KG1 (cell line): ENCODE measurements at places on chromosomes 3 and 15.

- DNase-seq: no peak
Measured at GRCh38 chr3:25420147-25420546, 7.9 kb upstream of the RARB start.

DNA sequence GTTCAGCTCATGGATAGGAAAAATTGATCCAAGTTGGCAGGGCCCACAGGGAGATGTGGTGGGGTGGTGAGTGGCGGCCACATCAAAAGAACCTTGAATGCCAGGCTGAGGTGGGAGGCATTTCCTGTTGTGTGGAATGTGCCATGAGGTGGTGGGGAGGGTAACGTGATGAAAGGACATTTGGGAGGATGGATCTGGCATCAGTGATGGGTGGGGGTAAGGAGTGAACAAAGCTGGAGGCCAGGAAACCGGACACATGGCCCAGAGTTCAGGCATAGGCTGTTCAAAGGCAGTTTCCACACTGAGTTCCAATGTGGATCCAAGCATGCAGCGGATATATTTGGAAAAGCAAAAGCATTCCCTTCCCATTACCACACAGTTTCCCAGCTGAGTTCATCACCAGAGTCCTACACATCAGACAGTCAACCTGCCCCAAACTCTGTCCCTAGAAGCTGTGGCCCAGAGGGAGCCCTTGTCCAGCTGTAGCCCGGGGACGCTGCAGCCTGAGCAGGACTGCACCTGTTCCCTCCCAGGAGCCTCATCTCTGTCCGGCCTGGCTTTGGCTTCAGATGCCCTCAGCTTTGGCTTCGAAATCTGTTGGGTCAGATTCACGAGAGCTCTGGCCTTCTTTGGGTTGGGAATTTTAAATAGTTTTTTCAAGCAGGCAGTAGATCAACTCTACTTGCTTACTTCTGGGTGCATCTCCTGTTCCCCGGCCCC is 37.8 kb upstream of the GOLGA6B start:
- DNase-seq: no peak

- no peak for DNase-seq
Measured at GRCh38 chr3:32551496-32551895, 19.2 kb downstream of the DYNC1LI1 start.

GRCh38 chr15:61186905-61187741 is 42.0 kb downstream of the RORA start:
- no peak for DNase-seq

DNA sequence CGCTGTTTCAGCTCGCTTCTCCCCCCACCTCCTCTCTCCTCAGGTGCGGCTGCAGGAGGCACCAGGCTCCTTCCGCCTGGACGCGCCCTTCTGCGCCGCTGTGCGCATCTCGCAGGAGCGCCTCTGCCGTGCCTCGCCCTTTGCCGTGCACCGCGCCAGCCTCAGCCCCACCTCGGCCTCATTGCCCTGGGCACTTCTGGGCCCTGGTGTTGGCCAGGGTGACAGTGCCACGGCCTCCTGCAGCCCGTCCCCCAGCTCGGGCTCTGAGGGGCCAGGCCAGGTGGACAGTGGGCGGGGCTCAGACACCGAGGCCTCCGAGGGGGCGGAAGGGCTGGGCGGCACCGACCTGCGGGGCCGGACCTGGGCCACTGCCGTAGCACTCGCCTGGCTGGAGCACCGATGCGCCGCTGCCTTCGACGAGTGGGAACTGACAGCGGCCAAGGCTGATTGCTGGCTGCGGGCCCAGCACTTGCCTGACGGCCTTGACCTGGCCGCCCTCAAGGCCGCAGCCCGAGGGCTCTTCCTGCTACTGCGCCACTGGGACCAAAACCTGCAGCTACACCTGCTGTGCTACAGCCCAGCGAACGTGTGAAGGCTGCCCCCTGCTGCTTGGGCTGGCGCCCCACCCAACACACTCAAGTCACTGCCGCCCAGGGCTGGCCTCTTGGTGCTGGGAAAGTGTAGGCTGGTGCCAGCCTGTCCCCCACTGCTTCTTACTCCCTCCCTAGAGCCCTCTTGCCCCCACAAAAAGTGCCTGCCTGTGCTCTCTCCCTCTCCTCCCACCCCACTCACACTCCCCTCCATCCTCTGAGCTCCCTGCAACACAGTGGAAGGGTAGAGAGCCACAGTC is 7.1 kb downstream of the ALG3 start:
- no peak for DNase-seq

- no peak for DNase-seq
Measured at GRCh38 chr3:53123953-53124352, 6.3 kb downstream of the RFT1 start.

DNA sequence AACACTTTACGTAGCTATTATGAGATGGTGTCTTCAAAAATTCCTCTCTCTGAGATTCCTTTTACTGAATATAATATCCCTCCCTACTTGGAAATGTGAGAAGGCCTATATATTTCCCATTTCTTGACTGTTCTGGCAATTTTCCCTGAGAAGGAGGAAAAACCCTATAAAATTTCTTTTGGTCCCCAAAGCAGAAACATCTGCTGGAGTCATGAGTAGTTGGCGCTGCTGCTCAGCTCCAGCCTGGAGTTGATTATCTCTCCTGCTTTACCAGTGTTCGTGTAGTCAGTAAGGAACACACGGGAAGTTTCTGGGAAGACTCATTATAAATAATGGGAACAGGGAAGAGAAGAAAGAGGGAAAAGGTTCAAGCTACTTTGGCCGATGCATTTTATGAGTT is 680.1 kb downstream of the EPHA3 start:
- DNase-seq: no peak

DNA sequence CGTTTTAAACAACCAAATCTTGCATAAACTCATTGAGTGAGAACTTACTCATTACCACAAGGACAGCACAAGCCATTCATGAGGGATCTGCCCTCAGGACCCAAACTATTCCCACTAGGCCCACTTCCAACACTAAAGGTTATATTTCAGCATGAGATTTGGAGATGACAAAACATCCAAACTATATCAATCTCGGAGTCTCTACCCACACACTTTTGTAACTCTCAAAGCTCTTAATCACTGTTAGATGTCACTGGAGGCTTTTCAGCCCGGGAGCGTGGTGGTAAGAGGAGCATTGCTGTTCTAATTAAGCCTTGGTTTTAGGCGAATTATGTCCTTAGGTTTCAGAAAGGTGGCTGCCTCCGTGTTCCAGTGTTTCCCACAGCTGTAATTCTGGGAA is 86.3 kb downstream of the CNTN6 start:
- DNase-seq: no peak

DNA sequence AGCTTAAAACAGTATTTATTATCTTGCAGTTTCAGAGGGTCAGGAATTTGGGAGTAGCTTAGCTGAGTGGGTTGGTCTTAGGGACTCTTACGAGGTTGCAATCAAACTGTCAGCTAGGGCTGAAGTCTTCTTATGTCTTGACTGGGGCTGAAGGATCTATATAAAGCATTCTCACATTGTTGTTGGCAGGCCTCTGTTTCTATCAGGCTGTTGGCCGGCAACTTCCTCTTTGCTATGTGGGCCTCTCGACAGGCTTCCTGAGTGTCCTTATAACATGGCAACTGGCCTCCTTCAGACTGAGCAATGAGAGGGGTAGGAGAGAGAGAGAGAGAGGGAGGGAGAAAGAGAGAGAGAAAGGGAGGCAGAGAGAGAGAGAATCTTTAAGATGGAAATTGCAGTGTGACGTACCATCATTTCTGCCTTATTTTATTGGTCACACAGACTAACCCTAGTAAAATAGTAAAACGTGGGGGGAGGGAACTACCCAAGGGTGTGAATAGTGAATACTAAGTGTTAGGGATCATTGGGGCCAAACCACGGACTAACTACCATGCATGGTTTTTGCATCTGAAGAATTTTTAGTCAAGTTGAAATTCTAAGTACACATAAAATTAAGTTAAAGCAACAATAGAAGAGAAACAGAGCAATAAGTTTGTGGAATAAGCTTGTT is 16.1 kb downstream of the FGF7 start:
- DNase-seq: peak; percentile 89

- DNase-seq: no peak
Measured at GRCh38 chr3:46908986-46909534, 31.5 kb downstream of the PTH1R start.

GRCh38 chr3:52763466-52763865 is 7.3 kb downstream of the NEK4 start:
- no peak for DNase-seq

- no peak for DNase-seq
Measured at GRCh38 chr3:134277066-134277660, 26.5 kb upstream of the RYK start.

DNA sequence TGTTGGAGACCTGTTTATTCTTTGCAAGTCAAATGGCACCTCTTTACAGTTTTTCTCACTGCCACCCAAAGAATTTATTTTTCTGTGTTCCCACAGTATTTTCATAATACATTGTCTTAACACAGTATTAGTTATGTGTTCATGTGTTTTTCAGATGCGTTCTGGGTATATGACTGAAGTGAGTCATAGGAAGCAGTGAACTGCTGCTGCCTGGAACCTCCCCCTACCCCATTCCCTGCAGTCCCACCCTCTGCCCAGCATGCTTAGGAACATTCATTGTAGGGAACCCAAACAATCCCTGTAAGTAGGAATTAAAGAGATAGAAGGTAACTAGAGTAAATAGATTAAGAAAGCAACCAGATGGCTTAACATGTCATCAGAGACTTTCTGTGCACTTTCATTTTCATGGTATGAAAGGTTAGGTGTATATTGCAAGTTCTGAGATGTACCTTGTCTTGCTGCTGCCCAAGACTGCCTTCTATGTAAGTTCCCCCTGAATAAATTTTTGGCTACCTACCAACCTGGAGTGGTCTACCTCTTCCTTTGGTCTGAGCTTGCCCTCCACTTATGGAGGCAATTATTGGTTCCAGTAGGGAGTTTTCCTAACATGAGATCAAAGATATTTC is 21.9 kb upstream of the SQOR start:
- no peak for DNase-seq

GRCh38 chr3:181935915-181936314 is 224.2 kb downstream of the SOX2 start:
- no peak for DNase-seq

GRCh38 chr3:33644582-33644981 is 73.5 kb downstream of the CLASP2 start:
- DNase-seq: no peak

DNA sequence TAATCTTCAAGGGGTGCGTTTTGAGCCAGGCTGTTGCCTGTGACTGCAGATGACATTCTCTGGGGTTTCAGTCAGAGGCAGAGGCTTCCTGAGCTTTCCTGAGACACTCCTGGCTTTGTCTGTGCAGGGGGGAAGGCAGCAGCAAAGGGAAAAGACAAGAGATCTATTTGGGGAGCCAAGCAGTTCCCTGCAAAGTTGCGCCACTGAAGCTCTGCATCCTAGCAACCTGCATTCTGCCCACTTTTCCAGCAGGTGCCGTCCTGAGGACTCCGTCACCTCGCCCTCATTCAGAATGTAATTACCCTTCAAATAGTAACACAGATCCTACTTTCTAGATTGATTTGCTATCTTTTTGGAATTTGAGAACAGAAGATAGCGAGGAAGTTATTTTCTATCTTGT is 1.9 kb upstream of the TMEM158 start:
- DNase-seq: no peak

- DNase-seq: no peak
Measured at GRCh38 chr3:41193794-41194539, 5.3 kb upstream of the CTNNB1 start.

- DNase-seq: no peak
Measured at GRCh38 chr3:88152841-88153240, 3.1 kb downstream of the C3orf38 start.

- no peak for DNase-seq
Measured at GRCh38 chr3:24086617-24087404, 141.7 kb downstream of the NR1D2 start.

DNA sequence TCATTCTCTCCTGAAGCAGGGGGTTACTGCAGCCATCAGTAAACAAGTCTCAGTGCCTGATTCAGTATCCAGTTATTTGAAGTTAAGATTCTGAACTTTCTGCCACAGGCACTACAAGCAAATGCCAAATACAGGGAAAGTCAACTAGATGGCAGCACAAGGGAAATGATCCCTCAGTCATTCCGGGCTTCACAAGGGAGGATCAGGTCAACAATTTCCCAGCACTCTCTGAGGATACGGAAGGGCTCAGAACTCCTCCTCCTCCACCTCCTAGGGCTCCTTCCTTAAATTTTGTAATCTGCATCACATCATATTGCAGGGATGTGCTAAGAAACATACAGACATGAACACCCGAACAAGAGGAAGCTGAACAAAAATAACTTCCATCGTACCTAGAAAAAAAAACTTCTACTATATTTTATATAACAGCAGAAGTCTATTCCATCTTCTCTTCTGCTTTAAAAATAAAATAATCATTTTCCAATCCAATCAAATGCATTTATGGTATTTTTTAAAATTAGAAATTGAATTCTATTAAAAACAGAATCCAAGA is 187.1 kb downstream of the FMN1 start:
- no peak for DNase-seq

DNA sequence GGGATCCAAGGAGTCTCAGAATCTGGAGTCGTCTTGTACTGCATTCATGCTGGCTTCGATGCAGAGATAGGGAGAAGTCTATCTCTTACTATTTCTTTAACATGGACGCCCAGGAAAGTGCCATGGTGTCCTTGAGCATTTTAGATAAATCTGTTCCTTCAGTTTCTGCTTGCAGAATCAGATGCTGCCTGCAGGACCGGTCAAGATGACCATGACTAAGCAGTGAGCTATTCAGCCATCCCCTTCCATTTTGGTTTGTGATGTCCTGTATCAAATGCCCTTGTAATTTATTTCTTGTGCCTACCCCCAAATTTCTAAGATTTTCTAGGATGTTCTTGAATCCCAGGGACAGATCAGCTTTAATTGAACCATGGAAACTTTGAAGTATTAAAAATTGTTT is 139.4 kb upstream of the TP63 start:
- no peak for DNase-seq

DNA sequence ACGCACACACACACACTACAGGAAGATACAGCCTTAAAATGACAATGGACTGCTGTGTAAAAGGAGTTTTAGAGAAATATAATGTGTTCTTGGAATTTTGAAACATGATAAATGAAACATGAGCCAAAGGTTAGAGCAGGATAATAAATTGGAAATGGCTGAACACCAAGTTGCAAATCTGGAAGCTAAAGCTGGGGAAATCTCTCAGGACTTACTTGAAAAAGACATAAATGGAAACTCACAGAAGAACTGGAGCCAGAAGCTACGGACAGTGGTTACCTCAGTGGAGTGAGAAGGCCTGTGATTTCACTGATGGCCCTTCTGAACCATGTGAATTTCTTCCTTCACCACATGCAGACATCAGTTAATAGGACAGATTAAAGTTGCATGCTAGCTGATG is 37.3 kb upstream of the ATP10A start:
- no peak for DNase-seq

DNA sequence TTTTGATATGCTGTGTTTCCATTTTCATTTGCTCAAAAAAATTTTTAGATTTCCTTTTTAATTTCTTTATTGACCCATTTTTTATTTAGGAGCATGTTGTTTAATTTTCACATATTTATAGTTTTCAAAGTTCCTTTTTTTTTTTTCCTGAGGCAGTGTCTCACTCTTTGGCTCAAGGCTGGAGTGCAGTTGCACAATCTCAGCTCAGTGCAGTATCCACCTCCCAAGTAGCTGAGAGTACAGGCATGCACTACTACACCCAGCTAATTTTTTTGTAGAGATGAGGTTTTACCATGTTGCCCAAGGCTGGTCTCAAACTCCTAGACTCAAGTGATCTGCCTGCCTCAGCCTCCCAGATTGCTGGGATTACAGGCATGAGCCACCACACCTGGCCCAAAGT is 36.2 kb downstream of the PFN2 start:
- DNase-seq: no peak
